Epithelial cell of esophagus (primary cell): ENCODE measurements at places on chromosomes 6 and 20.

DNA sequence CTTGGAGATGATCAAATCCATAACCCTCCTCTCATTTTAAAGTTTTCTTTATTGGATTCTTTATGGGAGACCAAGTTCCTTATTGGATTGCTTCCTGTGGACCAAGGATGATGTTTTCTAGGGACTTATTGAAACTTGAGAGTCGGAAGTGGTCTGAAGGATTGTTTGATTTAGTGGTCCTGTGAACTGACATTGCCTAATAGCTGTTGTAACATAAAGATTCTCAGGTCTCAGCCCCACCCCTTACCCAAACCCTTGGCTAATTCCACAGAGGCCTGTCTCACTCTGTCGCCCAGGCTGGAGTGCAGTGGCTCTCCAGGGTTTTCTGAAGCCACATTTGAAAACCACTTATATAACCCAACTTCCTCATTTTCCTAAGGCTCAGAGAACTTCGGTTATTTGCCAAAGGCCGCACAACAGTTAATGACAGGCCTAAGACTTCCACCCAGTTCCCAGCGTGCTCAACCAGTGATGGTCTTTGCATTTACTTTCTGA is 77.0 kb downstream of the ATXN1 start:
- peak; percentile 58 for DNase-seq

GRCh38 chr6:117502580-117502979 is 20.1 kb downstream of the DCBLD1 start:
- DNase-seq = no peak

DNA sequence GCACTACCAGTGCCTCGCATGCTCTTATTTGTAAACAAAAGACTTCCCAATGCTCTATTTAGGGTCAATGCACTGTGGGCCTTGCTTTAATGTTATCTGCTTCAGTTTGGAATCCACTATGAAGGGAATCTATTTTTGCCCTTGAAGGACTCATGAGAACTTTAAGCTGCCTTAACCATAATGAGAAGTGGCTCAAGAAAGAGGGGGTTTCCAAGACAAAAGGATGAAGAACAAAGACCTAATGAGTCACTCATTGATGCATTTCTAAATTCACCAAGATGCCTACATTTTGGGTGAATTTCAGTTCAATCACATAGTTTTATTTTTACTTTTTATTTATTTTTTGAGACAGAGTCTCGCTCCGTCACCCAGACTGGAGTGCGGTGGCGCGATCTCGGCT is 228.2 kb downstream of the LY86 start:
- DNase-seq = no peak

DNA sequence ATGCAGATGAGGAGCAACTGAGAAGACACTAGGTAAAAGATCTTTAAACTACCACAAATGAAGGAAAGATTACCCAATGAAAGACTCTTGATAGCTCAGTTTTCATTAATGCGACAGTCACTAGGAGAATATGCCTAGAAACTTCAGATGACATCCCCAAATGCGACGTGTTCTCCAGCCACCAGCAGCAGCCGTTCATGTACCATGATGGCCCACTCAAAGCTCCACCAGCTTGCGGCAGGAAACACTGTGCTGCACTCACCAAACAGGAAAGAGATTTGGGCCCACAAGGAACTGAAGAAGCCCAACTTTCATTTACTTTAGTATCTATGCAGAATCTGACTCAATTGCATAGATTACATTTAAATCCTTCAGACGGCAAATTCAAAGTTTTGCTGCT is 7.5 kb downstream of the DIDO1 start:
- no peak for DNase-seq

DNA sequence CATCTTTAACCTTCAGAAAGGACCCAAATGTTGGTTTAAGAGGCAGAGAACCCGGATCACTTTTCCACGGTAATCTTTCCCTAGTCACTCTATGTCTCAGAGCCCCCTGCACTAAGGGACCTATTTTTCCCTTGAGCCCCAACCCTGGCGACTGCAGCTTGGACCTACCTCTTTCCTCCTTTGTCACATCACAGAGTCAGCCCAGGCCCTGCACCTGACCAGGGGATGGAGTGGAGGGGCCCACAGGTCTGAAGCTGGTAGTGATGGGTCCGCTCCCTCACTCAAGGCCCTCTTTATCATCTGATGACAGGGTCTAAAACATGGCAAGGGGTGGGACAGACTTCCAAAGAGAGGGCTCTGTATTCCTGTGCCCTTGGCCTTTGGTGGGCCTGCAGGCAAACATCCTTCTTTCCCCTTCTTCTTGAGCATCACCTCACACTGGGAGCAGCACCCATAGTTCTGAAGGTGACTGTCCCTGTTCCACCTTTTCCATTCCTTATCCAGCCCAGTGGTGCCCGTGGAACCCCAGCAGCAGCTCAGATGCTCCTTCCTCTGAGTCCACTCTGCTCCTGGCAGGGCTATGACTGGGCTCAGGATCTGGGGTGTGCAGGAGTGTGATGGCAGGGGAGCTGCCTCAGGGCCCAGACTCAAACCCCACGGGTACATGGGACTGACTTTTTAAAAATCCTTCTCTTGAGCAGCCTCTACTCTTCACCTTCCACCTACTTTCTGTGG is 6.3 kb downstream of the RAET1L start:
- DNase-seq = no peak

GRCh38 chr6:37051138-37052026 is 45.9 kb downstream of the FGD2 start:
- peak; percentile 79 for DNase-seq

DNA sequence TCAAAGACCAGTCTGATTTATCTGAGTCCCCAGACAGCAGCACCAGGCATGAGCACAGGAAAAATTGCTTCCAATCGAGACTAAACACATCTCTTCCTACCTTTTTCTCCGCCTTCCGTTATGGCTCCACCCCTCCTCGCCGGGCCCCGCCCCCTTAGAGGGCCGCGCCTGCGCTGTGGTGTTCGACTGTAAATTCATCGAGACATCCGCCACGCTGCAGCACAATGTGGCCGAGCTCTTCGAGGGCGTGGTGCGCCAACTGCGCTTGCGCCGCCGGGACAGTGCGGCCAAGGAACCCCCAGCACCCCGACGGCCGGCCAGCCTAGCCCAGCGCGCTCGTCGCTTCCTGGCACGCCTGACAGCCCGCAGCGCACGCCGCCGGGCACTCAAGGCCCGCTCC is 8.9 kb downstream of the REM1 start:
- DNase-seq = peak; percentile 16

DNA sequence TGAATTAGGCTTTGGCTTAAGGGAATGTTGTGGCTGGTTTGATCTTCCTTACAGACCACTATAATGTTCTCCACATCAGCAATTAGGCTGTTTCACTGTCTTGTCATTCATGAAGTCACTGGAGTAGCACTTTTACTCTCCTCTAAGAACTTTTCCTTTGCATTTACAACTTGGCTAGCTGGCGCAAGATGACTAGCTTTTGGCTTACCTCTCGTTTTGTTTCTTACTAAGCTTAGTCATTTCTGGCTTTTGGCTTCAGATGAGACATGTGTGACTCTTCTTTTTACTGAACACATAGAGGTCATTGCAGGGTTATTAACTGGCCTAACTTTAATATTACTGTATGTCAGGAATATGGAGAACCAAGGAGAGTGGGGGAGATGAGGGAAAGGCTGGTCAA is 143.2 kb downstream of the PTCHD4 start:
- DNase-seq = peak; percentile 50

DNA sequence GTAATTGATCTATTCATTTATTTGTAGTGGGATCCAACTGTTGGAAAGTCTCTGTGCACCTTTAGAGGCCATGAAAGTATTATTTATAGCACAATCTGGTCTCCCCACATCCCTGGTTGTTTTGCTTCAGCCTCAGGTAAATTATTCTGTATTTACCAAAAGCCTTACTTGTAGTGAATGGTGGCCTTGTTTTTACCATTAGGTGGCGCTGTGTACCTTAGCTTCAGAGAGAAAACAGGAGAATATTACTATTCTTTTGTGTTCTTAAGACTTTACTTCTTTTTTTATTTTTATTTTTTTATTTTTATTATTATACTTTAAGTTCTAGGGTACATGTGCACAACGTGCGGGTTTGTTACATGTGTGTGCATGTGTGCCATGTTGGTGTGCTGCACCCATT is 23.7 kb downstream of the PEX7 start:
- DNase-seq = peak; percentile 75

GRCh38 chr20:31824554-31825313 is 5.6 kb downstream of the MYLK2 start:
- no peak for DNase-seq

DNA sequence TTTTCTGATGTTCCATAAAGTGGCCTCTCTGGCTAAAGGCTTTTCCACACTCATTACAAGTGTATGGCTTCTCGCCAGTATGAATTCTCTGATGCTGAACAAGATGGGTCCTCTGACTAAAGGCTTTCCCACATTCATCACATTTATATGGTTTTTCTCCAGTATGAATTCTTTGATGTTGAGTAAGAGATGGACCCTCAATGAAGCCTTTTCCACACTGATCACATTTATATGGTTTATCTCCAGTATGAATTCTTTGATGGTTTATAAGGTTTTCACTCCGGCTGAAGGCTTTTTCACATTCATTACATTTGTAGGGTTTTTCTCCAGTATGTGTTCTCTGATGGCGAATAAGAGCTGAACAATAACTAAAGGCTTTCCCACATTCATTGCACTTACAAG is 20.4 kb downstream of the ZNF184 start:
- peak; percentile 9 for DNase-seq

DNA sequence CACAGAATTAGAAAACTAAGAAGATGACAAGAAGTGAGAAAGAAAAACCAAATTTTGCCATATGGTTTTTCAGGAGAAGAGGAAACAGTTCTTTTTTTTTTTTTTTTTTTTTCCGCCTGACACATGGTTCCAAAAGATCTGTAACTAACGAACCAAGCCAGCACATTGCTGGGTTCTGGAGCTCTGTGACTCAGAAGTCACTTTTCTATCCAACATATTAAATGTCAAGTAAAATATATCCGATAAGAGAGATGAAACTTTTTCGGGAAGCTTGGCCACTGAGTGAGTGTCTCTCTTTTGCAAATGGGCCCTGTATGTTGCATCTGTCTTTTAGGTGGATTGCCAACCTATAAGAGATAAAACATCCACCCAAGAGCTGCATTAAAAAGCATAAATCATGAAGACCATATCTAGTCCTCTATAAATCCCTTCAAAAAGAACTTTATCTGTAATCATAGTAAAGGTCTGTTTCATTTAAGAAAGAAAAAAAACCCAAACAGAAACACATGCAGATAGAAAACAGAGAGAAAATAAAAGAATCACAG is 4.6 kb downstream of the METTL24 start:
- no peak for DNase-seq

DNA sequence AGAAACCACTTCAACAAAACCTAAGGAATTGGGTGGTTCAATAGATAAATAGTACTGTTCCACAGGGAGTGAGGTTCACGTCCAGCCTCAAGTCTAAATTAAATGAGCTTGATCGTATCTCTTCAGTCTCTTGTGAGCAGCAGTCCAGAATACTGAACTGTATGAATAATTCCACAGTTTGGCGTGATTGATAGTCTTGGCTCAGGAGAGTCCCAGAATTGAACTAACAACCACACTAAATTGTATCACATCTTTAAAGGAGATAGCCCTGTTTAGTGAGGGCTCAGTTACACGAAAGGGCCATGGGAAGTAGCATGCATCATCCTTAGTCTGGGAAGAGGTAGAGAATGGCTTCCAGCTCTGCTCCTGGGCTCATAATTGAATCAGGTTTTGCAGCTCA is 224.6 kb downstream of the PACRG start:
- no peak for DNase-seq

- DNase-seq = peak; percentile 75
These were observed 170.2 kb downstream of the PREX1 start for GRCh38 chr20:48657426-48658197.
